Caki2 (cell line): ENCODE measurements at places on chromosomes 11 and 22. TPM values are rescaled to one million over a fixed set of nuclear protein-coding genes. Genes with fewer than 3 reads are reported as not detected.

ADORA2A gene
- 6.1 and 15.0 TPM in 2 replicates for total RNA-seq

MMP8 gene
- total RNA-seq, result not detected in 2 replicates

SLCO2B1 gene
- 5.0 and 15.6 TPM in 2 replicates for total RNA-seq

APIP gene
- 17.9 and 24.6 TPM in 2 replicates for total RNA-seq

OR5P2 gene
- not detected in 2 replicates for total RNA-seq

MIF gene
- 1,968 and 2,027 TPM in 2 replicates for total RNA-seq

INS gene
- total RNA-seq, result not detected in 2 replicates

MLC1 gene
- total RNA-seq, result not detected in 2 replicates

SPA17 gene
- 5.3 and 7.3 TPM in 2 replicates for total RNA-seq

PGR gene
- not detected in 2 replicates for total RNA-seq

RAB3IL1 gene
- total RNA-seq, result 7.5 and 9.6 TPM in 2 replicates

MFNG gene
- total RNA-seq, result 0.46 and 0.54 TPM in 2 replicates

ARHGAP32 gene
- 0.84 and 3.9 TPM in 2 replicates for total RNA-seq

KCNJ1 gene
- total RNA-seq, result 0.10 TPM in 1 of 2 replicates, not detected in the other

DUSP8 gene
- 0.07 and 1.2 TPM in 2 replicates for total RNA-seq

HEPACAM gene
- total RNA-seq, result not detected in 2 replicates

SF1 gene
- total RNA-seq, result 43.2 and 95.5 TPM in 2 replicates

BIRC3 gene
- total RNA-seq, result 12.2 and 12.6 TPM in 2 replicates

SVIP gene
- total RNA-seq, result 8.7 and 9.6 TPM in 2 replicates

HBB gene
- not detected in 2 replicates for total RNA-seq

KRTAP5-11 gene
- not detected in 2 replicates for total RNA-seq

RAG1 gene
- total RNA-seq, result 0.41 TPM in 1 of 2 replicates, not detected in the other

INSC gene
- not detected in 2 replicates for total RNA-seq

RFPL3 gene
- total RNA-seq, result not detected in 2 replicates

ACTN3 gene
- total RNA-seq, result not detected in 2 replicates

MAPK1 gene
- 27.8 and 34.9 TPM in 2 replicates for total RNA-seq
